CD8-positive, alpha-beta T cell (primary cell): ENCODE measurements at places on chromosomes 11 and 22.
A peak's percentile ranks its signal among the peaks of the same experiment; 100 is the strongest.

DNA sequence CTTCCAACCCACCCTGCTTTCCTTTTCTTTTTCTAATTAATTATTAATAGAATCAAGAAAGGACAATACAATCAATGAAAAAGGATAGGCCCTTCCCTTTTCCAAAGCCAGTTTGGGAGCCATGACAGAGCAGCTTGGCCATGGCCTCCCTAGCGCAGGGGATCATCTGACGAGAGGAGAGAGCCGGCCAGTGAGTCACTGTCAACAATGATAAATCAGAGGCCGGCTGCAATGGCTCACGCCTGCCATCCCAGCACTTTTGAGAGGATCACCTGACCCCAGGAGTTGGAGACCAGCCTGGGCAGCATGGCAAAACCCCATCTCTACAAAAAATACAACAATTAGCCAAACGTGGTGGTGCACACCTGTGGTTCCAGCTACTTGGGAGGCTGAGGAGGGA is 27.5 kb upstream of the KRTAP5-7 start:
- DNase-seq: no peak

- DNase-seq: peak; percentile 82
Measured at GRCh38 chr11:2888266-2888968, 2.8 kb upstream of the CDKN1C start.

GRCh38 chr11:10323793-10324170 is 18.9 kb downstream of the ADM start:
- no peak for DNase-seq

- no peak for DNase-seq
Measured at GRCh38 chr11:117202386-117203068, 3.4 kb downstream of the TAGLN start.

DNA sequence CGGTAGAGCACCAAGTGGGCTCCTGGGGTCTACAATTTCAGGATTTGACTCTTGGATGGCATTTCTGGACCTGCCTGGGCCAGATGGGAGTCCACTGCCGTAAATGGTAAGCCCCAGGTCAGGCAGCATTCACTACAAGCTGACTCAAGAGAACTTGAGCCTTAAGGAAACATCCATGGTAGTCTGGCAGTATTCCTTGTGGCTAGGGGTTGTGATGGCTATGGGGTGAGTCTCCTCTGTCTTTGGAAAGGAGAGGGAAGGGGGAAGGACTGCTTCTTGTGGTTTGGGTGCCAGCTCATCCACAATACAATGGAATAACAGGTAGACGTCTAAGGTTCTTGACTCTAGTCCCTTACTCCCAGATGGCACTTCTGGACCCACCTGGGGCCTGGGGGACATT is 32.3 kb upstream of the POU2AF2 start:
- DNase-seq: no peak

- no peak for DNase-seq
Measured at GRCh38 chr22:35914665-35915476, 113.8 kb downstream of the RBFOX2 start.

- peak; percentile 63 for DNase-seq
Measured at GRCh38 chr11:72721689-72722049, 30.5 kb downstream of the ARAP1 start.

- DNase-seq: no peak
Measured at GRCh38 chr11:12120031-12121008, 9.9 kb downstream of the MICAL2 start.

- no peak for DNase-seq
Measured at GRCh38 chr11:45173064-45173463, 26.6 kb downstream of the PRDM11 start.

GRCh38 chr22:44802071-44802700 is 49.8 kb downstream of the ARHGAP8 start:
- DNase-seq: no peak

GRCh38 chr11:94533206-94533605 is 10.5 kb upstream of the FUT4 start:
- DNase-seq: no peak

- DNase-seq: no peak
Measured at GRCh38 chr22:43628250-43628649, 183.9 kb downstream of the EFCAB6 start.

DNA sequence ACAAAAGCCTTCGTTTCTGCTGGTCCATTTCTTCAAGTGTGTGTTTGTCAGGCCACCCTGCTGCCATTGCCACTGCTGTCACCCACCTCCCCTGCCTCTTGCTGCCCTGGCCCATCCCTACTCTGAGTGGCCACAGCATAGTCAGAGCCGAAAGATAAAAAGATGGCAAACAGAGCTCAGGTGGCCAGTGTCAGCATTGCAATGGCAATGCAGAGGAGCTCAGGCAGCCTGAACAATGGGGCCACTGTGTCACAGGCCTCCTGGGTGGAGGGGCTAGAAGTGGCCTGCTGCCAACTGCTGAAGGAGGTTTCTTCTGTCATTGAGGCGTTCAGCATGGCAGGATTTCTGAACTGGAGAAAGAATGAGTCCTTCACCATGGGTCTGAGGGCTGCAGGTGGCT is 137.1 kb downstream of the CSNK2A3 start:
- DNase-seq: no peak

DNA sequence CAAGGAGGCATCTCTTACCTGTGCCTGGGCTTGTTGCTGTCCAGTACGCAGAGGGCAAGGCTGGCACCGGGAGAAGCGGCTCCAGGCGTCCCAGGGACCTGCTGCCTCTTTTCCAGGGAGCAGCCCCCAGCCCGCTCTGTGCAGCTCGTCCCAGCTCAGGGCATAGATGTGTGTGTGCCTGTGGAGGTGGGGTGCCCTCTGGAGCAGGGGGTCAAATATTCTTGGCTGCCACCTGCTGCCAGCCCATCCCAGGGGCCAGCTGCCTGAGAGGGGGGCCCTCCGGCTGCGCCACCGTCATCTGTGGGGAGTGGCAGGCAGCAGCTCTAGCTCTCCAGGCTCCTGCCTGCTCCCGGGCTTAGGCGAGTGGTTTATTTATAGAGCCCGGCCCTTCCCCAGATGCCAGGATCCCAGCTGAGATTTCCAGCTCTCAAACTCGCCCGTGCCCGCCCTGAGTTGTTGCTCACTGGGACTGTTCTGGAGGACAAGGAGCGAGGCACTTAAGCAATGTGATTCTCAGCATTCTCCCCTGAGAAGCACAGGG is 87.5 kb downstream of the RTL6 start:
- DNase-seq: no peak

DNA sequence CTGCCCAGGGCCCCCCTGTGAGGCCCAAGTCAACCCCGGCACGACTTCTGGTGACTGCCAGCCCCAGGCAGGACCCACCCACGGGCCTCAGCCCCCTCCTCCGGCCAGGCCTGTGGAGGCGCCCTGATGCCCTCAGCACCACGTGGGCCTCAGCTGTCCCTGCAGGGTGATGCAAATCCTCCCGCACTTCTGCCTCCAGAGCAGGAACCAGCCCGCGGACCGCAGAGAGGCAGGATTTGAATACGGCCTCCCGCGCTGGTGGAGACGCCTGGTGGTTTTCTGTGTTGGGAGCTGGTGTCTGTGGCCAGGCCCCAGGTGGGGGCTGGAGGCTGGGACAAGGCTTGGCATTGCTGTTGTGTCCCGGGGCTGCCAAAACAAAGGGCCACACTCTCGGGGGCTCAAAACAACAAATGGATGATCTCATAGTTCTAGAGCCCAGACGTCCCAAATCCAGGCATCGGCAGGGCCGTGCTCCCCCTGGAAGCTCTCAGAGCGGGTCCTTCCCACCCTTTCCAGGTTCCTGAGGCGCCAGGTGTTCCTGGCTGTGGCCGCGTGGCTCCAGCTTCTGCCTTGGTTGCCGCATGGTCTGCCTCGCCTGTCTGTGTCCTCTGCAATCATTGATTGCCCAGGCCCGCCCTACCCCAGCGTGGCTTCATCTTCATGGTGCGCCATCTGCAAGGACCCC is 19.4 kb downstream of the TRPM5 start:
- no peak for DNase-seq

DNA sequence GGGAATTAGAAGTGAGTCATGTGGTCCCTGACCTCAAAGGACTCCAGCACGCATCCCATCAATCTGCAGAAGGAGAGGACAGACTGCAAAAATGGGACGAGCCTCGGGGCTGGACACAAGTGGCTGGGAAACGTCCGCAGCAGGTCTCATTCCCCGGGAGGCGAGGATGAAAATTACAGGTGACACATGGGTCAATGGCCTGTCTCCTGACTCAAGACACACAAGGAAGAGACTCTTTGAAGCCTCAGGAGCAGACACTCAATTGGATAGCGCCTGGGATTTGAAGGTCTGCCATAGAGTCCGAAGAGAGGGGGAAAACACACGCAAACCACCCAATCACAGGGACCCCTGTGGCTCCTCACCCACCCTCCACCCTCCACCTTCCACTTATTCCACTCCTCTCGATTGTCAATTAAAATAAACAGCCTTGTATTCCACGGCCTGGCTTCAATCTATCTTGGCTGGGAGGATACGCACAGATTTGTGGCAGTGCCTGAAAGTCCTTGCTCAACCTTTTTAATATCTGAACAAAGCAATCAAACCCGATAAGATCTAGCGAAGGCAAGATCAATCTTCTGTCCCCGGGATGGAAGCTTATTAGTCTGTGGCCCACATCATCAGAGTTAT is 101.8 kb upstream of the CADM1 start:
- no peak for DNase-seq

DNA sequence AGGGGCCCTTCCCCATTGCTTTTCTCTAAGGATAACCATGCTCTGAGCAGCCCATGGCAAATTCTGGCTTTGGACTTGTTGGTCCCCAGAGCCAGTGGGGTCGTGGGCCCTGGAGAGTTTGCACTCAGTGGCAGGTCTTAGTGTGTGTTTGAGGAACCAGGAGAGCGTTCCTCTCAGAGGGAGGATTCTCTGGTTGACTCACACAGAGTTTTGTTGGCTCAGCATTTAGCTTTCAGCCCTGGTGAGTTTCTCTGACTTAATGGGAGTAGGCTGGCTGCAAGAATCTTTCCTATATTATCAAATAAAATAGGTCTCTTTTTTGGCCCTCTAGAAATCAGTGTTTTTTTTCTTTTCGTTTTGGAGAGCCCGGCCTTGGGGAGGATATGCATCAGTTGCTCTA is 20.9 kb downstream of the ST14 start:
- DNase-seq: no peak

GRCh38 chr11:469684-470560 is 19.8 kb downstream of the PTDSS2 start:
- no peak for DNase-seq

GRCh38 chr11:90468923-90469322 is 246.1 kb upstream of the CHORDC1 start:
- no peak for DNase-seq

DNA sequence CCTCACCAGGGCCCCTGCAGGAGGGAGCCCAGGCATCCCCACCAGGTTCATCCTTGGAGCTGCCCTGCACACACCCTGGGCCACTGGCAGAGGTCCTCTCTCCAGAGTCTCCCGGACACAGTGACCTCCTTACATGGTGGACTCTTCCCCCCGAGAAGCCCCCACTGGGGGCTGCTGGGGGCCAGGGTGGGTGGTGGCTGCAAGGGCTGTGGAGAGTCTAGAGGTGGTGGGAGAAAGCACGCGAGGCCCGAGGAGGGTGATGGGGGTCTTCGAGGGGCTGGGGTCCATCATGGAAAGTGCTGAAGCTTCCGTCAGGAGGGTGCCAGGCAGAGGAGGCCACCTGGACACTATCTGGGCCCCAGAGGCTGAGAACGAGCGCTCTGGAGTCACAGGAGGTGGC is 17.6 kb downstream of the PGA5 start:
- DNase-seq: no peak

DNA sequence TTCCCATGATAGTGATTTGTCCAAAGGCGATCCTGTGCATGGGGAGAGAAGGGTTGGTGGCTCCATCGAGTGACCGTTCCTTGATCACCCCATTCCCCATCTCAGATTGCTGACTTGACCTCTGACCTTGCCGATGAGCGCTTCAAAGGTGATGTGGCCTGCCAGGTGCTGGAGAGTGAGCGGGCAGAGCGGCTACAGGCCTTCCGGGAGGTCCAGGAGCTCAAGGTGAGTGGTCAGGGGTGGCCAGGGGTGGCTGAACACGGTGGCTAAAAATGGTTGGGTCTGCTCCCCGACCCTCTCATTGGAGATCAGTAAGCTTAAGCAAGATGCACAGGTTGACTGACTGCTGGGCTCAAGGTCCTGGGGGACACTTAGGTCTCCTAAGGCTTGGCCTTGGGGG is 148.7 kb downstream of the MYO18B start:
- DNase-seq: no peak

- DNase-seq: no peak
Measured at GRCh38 chr11:72319261-72319660, 75.3 kb upstream of the PHOX2A start.

GRCh38 chr11:104464691-104465090 is 300.7 kb upstream of the PDGFD start:
- DNase-seq: no peak

- no peak for DNase-seq
Measured at GRCh38 chr11:85132851-85133585, 494.1 kb downstream of the DLG2 start.
